Ascending aorta (tissue), 2 donors: ENCODE measurements at places on chromosomes 13 and 19. TPM values are rescaled to one million over a fixed set of nuclear protein-coding genes. Genes with fewer than 3 reads are reported as not detected.

Gene FGF14
- total RNA-seq = not detected

- DNase-seq = no peak
- no peaks in the 10 kb centered on the region for H3K27me3 ChIP-seq
- H3K4me3 ChIP-seq = no peak overlapping the region
- no peaks in the 10 kb centered on the region for H3K4me1 ChIP-seq
These were observed 257.0 kb downstream of the TSHZ3 start for GRCh38 chr19:31092274-31092673.

- H3K27ac ChIP-seq = peak overlapping the region; percentile 100
- peak; percentile 86 for DNase-seq
- peak overlapping the region; percentile 88 for H3K4me3 ChIP-seq
- peaks cover 22% of the 10 kb centered on the region for H3K36me3 ChIP-seq
These were observed 4.3 kb downstream of the BBC3 start for GRCh38 chr19:47226426-47227351.

GRCh38 chr19:33286899-33287298 lies 15.4 kb downstream of the CEBPA start:
- H3K4me3 ChIP-seq = no peak overlapping the region
- DNase-seq = no peak
- no peaks in the 10 kb centered on the region for H3K36me3 ChIP-seq
- H3K4me1 ChIP-seq = no peaks in the 10 kb centered on the region
- no peaks in the 10 kb centered on the region for H3K27me3 ChIP-seq

Gene ATP8B3
- 0.11 TPM for total RNA-seq

DNA sequence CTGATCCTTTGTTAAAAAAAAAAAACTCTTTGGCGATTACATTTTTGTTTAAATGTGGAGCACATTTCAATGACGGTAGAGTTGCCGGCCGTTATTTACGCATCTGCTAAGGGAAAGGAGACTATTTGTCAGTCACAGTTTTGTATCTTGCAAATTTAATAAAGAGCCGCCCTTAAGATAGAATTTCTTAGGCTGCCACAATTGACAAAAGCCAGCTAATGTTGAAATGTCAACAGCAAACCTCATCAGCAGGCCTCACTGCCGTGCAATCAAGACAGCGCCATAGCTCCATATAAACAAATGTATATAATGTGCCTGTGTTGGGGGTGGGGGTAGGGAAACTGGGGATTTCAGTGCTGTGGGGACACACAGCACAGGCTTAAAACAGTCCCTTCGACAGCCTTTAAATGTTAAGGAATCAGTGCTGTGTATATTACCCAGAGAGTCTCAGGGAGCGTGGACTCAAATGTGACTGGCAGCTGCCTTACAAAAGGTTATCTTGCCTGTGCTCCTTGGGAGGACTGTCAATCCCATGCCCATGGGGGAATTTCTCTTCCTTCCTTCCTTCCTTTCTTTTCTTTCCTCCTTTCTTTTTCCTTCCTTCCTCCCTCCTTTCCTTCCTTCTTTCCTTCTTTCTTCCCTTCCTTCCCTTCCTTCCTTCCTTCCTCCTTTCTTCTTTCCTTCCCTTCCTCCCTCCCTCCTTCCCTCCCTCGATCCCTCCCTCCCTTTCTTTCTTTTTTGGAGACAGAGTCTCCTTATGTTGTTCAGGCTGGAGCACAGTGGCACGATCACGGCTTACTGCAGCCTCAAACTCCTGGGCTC lies 108.0 kb downstream of the URI1 start:
- no peaks in the 10 kb centered on the region for H3K4me1 ChIP-seq
- no peak overlapping the region for H3K27ac ChIP-seq
- H3K4me3 ChIP-seq = no peak overlapping the region
- H3K27me3 ChIP-seq = no peaks in the 10 kb centered on the region
- DNase-seq = no peak

DNA sequence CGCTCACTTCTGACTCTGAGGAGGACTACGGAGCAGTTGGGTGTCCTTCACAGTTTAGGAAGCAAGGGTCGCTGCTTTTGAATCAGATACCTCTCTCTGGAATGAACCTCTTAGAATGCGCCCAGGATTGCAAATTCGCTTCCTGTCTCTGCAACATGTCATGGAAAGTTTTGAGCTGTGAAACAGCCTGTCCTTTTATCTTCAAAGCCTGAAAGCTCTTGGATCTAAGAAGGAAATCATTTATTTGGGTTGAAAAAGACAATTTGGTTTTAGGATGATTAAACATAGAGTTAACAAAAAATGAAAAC lies 134.1 kb downstream of the KATNAL1 start:
- H3K27me3 ChIP-seq = no peaks in the 10 kb centered on the region
- no peak overlapping the region for H3K27ac ChIP-seq
- H3K36me3 ChIP-seq = no peaks in the 10 kb centered on the region
- no peak for DNase-seq
- H3K4me3 ChIP-seq = no peak overlapping the region

DNA sequence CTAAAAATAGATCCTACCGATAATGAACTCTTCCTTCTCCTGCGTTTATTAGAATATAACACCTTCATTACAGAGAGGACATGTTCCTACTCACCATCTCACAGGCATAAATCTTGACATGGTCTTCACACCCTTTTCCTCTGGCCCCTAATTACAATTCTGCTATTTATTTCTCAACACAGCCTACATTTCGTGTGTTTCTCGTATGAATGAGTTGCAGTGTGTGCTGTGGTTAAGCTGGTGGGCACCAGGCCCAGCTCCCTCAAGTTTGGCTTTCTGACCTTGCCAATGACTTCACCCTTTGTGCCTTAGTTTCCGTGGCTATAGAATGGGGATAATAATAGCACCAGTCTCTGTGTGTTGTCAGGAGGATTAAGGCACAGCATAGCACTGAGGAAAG lies 12.3 kb upstream of the KATNAL1 start:
- H3K27ac ChIP-seq = no peak overlapping the region
- DNase-seq = no peak
- H3K36me3 ChIP-seq = no peaks in the 10 kb centered on the region
- H3K27me3 ChIP-seq = no peaks in the 10 kb centered on the region

DNA sequence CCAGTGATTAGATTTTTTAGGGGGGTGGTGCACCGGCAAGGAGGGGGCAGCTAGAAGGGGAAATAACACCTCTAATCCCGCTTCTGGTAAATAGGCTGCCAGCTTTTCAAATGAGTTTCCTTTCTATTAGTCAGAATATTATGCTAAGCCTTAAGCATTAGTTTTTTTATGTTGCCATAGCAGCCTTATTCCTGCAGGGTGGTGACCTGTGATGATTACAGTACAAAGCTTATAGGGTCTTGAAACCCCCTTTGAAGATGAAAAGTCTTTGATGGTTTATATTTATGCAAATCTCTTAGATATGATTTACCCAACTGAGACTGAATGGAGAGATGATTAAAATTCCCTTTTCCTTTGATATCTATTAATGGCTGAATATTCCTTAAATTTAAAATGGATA lies 109.8 kb downstream of the ZIC5 start:
- H3K4me3 ChIP-seq = no peak overlapping the region
- H3K27me3 ChIP-seq = no peaks in the 10 kb centered on the region
- H3K4me1 ChIP-seq = no peaks in the 10 kb centered on the region
- DNase-seq = no peak
- H3K27ac ChIP-seq = no peak overlapping the region
- no peaks in the 10 kb centered on the region for H3K36me3 ChIP-seq

- DNase-seq = no peak
- no peak overlapping the region for H3K27ac ChIP-seq
- no peaks in the 10 kb centered on the region for H3K27me3 ChIP-seq
- H3K36me3 ChIP-seq = no peaks in the 10 kb centered on the region
- no peaks in the 10 kb centered on the region for H3K4me1 ChIP-seq
- H3K4me3 ChIP-seq = no peak overlapping the region
These were observed 23.0 kb upstream of the LAMP1 start for GRCh38 chr13:113273851-113274590.

DNA sequence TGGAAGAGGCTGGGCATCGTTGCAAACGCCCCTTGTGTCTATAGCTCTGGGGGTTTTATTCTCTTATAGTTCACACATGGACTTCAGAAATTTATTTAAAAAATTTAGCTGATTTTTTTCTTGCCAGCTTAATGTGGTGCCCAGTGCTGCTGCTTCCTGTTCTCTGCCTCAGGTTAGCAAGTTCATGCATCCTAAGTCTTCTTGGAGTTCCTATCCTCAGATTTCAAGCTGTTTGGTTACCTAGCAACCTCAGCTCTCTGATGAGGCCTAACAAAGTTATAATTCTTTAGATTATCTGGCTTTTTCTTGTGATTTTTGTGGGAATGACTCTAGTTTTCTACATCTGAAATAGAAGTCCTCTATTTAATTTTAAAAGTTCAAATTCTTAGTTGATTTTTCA lies 250.9 kb downstream of the MAB21L1 start:
- no peaks in the 10 kb centered on the region for H3K27me3 ChIP-seq
- H3K4me3 ChIP-seq = no peak overlapping the region
- DNase-seq = no peak
- no peak overlapping the region for H3K27ac ChIP-seq
- H3K36me3 ChIP-seq = no peaks in the 10 kb centered on the region

Gene ZNF575
- total RNA-seq = not detected

Gene MEGF8
- total RNA-seq = 61.8 TPM

Gene PODNL1
- 12.9 TPM for total RNA-seq

DNA sequence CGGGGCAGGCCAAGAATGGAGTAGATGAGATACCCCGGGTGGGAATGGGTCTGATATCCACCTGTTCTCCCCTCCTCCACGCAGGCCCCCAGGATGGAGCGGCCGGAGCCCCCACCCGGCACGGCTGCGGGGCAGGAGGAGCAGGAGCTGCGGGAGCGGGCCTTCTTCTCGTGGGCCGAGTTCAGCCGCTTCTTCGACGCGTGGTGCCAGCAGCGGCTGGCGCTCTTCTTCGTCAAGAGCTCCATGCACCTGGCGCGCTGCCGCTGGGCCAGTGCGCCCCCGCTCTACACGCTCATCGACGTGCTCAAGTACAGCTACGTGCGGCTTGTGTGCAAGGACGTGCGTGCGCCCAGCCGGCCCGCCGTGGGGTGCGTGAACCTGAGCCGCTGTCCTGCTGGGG lies 1.2 kb downstream of the ZSWIM9 start:
- no peak for DNase-seq
- H3K4me1 ChIP-seq = peaks cover 3% of the 10 kb centered on the region
- H3K4me3 ChIP-seq = no peak overlapping the region
- peaks cover 12% of the 10 kb centered on the region for H3K36me3 ChIP-seq
- no peak overlapping the region for H3K27ac ChIP-seq
- H3K27me3 ChIP-seq = no peaks in the 10 kb centered on the region

- H3K27ac ChIP-seq = no peak within 1 kb of the TSS
- peaks cover 3% of the 10 kb centered on the region for H3K4me1 ChIP-seq
- DNase-seq = no peak
- H3K36me3 ChIP-seq = no peaks in the 10 kb centered on the region
These were observed at the start of gene IL12RB1 for GRCh38 chr19:18086590-18087138. Gene IL12RB1 (minus strand): TSS chr19:18086934. CDS start chr19:18086823, 111 bp downstream.

DNA sequence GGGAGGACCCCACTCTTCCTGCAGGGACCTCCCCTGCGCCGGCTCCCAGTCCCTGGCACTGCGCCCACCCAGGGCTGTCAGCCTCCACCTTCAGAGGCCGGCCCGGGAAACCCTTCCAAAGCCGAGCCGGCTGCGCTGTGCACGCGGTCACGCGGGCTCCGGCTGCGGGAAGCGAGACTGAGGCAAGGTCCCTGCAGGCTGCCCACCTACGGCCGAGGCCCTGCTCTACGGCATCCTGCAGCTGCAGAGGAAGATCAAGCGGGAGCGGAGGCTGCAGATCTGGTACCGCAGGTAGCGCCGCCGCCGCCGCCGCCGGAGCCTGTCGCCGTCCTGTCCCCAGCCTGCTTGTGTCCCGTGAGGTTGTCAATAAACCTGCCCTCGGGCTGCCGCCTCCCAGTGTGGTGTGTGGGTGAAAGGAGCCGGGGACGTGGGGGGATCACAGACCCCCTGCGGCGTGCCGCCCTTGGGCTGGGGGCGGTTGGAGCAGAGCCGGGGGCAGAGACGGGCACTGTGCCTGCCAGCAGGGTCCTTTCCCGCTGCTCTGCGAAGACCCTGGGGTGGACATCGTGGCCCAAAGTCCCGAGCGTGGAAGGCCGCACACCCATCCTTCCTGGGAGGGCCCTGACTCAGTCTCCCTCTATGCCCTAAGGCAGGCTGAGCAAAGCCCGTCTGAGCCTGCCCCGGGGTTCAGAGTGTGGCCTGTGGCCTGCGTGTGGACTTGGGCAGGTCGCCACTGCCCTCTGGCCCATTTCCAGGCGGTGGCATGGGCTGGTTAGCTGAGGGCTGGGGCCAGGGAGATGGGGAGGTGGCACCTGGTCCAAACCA lies 5.9 kb downstream of the GAMT start:
- DNase-seq = no peak
- peaks cover 12% of the 10 kb centered on the region for H3K4me1 ChIP-seq
- no peak overlapping the region for H3K27ac ChIP-seq
- H3K27me3 ChIP-seq = no peaks in the 10 kb centered on the region

- no peak for DNase-seq
- H3K27ac ChIP-seq = peak overlapping the region; percentile 100
- no peaks in the 10 kb centered on the region for H3K27me3 ChIP-seq
- H3K4me3 ChIP-seq = peak overlapping the region; percentile 95
These were observed 703 bp upstream of the TPM4 start for GRCh38 chr19:16075430-16076153.

DNA sequence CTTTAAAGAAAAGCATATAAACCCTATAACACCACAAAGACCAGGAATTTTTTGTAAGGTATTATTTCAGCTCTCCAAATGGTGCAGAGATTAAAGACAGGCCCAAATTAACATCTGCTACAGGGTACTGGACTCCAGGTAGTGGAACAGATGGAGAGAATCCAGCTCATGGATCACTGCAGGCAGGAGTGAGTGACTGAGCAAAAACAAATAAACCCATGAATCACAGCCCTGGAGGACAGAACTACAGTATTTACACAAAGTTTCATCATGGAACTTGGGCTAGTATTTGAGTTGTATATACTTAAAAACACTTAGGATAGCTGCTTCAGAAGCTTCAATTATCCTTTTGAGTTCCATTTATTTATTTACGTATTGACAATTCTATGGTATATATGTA lies 132.8 kb upstream of the SPRY2 start:
- no peaks in the 10 kb centered on the region for H3K27me3 ChIP-seq
- no peaks in the 10 kb centered on the region for H3K36me3 ChIP-seq
- DNase-seq = no peak
- no peak overlapping the region for H3K27ac ChIP-seq

GRCh38 chr13:51269039-51269438 lies 46.8 kb downstream of the FAM124A start:
- no peak overlapping the region for H3K27ac ChIP-seq
- H3K4me3 ChIP-seq = no peak overlapping the region
- H3K4me1 ChIP-seq = no peaks in the 10 kb centered on the region
- H3K27me3 ChIP-seq = no peaks in the 10 kb centered on the region
- no peaks in the 10 kb centered on the region for H3K36me3 ChIP-seq

DNA sequence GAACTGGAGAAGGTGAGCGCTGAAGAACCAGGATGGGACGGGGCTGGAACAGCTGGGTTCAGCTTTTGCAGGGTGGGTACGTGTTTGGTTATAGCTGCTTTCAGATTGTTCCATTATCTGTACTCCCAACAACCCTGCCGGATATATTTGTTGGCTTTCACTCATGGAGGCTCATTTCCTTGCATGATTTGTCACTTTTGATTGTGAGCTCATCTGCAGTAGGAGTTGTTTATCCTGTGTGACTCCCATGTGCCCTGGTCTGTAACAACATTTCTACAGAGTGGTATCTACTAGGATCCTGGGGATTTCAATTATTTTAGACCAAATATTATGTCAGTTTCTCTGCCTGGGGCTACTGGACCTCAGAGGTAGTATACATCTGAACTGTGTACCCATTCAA lies 5.4 kb downstream of the ARL11 start:
- no peaks in the 10 kb centered on the region for H3K27me3 ChIP-seq
- H3K4me3 ChIP-seq = no peak overlapping the region
- H3K36me3 ChIP-seq = no peaks in the 10 kb centered on the region
- no peak overlapping the region for H3K27ac ChIP-seq
